ENCODE measurements at places on chromosomes 6 and 20. TPM values are rescaled to one million over a fixed set of nuclear protein-coding genes. Genes with fewer than 3 reads are reported as not detected.

Gene LY6G5B
- total RNA-seq: 8.3 TPM

Gene PTCHD4
- 0.26 TPM for total RNA-seq

Gene AIG1
- total RNA-seq: 13.5 TPM

Gene AVP
- not detected for total RNA-seq

DNA sequence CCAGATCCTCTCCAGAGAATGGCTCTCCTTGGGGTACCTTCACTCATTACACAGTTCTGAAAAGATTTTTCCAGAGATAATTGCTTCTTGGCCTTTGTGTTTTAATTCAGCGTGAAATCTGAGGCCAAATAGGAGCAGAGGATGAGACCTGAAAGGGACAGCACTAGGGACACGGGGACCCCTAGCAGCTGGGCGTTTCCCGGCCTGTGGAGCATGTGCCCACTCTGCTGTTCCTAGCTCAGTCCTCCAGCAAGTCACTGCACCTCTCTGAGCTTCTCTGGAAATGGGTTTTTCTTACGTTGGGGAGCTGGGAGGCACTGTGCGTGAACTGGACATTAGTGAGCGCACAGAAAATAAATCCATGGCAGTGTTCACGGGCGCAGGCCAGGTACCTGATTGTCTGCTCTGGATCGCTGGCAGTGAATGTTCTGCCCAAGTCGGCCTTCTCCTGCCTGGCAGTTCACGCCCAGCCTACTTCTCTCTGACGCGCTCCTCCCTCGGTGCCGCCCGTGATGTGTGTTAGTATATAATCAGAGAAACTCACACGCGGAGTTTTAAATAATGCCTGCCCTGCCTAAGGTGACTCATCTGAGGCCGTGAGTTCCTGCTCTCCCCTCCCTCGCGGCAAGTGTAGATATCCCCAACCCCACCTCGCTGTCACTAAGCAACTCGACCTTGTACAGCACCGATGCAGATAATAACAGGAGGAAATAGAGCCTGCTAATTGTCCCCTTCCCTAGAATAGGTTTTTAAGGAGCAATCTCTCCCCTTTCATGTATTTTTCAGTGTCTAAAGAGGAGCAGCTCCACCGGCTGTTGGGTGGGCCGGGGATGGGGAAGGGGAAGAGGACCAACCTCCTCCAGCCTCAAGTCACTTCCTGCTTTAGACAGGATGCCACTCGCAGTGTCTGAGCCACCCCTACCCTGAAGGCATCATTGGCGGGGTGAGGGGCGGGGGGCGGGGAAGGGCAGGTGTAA is 2.7 kb upstream of the TUBB2A start:
- H3K4me1 ChIP-seq: peaks cover 40% of the 10 kb centered on the region
- no peak overlapping the region for H3K4me3 ChIP-seq
- H3K27me3 ChIP-seq: no peaks in the 10 kb centered on the region
- peak overlapping the region; percentile 97 for H3K27ac ChIP-seq

- H3K27me3 ChIP-seq: no peaks in the 10 kb centered on the region
- H3K4me3 ChIP-seq: no peak overlapping the region
- H3K27ac ChIP-seq: no peak overlapping the region
- no peaks in the 10 kb centered on the region for H3K4me1 ChIP-seq
- no peak for DNase-seq
- no peaks in the 10 kb centered on the region for H3K36me3 ChIP-seq
Observed at GRCh38 chr6:9754515-9754914, 660.4 kb downstream of the TFAP2A start.

GRCh38 chr6:12230523-12230922 is 59.6 kb upstream of the EDN1 start:
- no peak for DNase-seq
- no peak overlapping the region for H3K27ac ChIP-seq
- no peaks in the 10 kb centered on the region for H3K36me3 ChIP-seq
- peaks cover 6% of the 10 kb centered on the region for H3K4me1 ChIP-seq
- no peaks in the 10 kb centered on the region for H3K27me3 ChIP-seq

DNA sequence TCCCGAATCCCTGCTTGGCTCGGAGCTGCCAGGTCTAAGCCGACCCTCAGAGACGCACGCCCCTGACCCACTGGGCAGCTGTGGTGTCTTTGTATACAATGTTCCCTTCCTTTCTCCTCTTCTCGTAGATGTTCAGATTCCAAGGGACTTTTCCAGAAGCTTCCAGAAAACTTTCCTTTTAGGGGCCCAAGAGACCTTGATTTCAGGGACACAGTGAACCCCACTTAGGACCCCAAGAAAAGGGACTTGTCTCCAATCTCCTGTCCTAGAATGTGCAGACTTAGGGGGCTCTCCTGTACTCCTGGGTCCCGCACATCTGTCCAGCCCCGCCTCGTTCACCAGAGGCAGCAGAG is 103.5 kb downstream of the EDN3 start:
- H3K27ac ChIP-seq: no peak overlapping the region
- H3K4me3 ChIP-seq: no peak overlapping the region
- H3K27me3 ChIP-seq: peaks cover 4% of the 10 kb centered on the region
- peaks cover 18% of the 10 kb centered on the region for H3K4me1 ChIP-seq
- no peaks in the 10 kb centered on the region for H3K36me3 ChIP-seq
- DNase-seq: no peak

DNA sequence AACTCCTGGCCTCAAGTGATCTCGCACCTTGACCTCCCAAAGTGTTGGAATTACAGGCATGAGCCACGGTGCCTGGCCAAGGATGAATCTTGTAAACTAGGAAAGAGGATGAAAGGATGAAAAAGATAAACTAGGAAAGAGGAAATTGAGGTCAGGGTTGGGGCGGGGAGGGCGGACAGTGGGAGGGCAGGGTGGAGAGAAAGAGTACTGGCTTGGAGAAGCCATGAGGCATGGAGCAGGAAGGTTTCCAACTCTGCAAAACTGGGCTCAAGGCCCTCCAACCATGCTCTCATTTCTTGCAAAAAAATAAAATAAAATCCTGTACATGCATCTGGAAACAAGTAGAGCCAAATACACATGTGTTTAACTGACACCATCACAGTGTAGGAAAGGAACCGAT is 256.6 kb upstream of the SGK1 start:
- DNase-seq: no peak
- H3K27me3 ChIP-seq: no peaks in the 10 kb centered on the region
- H3K4me1 ChIP-seq: no peaks in the 10 kb centered on the region
- H3K4me3 ChIP-seq: no peak overlapping the region

All from body of pancreas (tissue), 4 donors.